ENCODE measurements at places on chromosomes 2 and 18.

- no peak for DNase-seq
Observed at GRCh38 chr2:54206596-54206995, 49.4 kb downstream of the TSPYL6 start.

- no peak for DNase-seq
Observed at GRCh38 chr2:222504719-222505118, 80.4 kb downstream of the SGPP2 start.

- DNase-seq = no peak
Observed at GRCh38 chr18:43648002-43648401, 370.7 kb upstream of the SYT4 start.

DNA sequence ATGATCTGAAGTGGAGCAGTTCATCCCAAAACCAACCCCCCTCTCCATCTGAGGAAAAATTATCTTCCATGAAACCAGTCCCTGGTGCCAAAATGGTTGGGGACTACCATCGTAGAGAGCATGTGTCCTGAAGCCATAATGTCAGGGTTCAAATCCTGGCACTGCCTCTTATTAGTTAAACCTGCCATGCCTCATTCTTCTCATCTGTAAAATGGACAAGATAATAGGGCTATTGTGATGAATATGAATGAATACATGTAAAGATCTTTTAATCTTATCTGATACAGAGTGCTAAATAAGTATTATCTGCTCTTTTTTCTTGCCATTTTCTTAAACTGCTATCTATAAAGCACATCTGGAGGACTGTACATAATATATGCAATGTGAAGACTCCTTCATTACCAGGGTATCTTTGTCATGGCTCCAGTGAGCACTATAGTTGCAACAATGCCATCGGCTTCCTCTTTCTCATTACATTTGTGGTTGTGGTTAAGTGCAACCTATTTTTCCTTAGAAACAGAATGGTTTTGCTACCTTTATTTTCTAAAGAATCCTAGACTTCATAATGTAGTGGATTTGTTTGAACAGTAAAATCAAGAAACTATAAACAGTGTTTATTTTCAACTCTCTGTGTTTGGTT, 27.0 kb downstream of the MFSD6 start:
- no peak for DNase-seq

DNA sequence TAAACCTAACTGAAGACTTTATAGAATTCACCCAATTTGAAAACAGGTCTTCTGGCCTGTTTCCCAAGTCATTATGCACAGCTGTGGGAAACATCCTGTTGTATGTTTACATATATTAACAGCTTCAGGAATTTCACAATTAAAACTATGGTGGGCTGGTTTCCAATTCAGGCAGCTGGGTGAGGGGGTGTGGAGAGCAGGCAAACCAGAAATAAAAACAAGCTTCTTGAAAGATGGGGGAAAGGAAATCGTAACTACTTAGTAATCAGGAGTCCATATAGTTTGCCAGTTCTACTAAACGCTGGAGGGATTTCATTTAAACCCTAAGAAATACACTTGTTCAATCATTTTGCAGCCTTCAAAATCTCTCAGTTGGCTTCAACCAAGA, 22.8 kb downstream of the ATP8B1 start:
- DNase-seq = peak; percentile 69

- no peak for DNase-seq
Observed at GRCh38 chr18:41767960-41768359, 187.1 kb upstream of the PIK3C3 start.

DNA sequence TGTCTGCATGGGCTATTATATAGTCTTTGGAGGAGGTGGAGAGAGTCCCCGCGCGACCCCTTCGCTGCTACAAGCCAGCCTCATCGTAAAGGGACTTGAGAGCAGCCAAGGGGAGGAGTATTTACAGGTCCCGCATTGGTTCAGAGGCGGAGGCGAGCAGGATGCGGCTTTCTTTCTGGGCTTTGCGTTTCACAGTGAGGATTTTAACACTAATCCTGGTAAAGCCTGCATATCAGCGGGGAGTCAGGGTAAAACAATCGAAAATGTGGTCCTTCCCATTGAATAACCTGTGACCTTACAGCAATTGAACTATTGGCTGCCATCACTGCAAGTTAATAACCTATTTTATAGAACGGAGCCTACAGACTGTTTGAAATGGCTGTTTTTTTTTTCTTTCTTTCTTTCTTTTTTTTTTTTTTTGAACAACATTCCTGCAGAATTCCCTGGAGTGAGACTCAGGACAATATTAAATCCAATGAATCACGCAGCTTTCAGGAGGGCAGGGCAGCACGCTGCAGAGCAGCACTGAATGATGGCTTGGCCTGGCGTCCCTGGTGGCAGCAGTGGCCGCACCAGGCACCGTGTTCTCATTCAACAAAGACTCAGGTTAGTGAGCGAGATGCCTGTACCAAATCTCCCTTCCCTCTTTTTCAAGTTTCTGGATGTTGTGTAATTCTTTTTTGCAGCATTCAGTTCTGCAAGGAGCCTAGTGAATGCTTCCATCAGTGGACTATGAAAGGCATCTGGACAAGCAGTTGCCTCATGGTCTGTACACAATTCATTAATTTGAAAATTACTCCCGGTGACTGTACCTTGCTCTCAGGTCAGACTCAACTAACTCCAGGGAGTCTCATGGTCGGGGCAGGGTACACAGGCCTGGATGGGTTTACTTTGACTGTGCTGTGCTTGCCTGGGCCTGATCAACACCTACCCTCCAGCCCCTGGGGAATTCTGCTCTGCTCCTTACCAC, 19.8 kb downstream of the SMIM21 start:
- no peak for DNase-seq

GRCh38 chr2:69770193-69770702, 28.3 kb downstream of the ANXA4 start:
- no peak for DNase-seq

GRCh38 chr18:69109686-69110085, 291.0 kb upstream of the DOK6 start:
- no peak for DNase-seq

DNA sequence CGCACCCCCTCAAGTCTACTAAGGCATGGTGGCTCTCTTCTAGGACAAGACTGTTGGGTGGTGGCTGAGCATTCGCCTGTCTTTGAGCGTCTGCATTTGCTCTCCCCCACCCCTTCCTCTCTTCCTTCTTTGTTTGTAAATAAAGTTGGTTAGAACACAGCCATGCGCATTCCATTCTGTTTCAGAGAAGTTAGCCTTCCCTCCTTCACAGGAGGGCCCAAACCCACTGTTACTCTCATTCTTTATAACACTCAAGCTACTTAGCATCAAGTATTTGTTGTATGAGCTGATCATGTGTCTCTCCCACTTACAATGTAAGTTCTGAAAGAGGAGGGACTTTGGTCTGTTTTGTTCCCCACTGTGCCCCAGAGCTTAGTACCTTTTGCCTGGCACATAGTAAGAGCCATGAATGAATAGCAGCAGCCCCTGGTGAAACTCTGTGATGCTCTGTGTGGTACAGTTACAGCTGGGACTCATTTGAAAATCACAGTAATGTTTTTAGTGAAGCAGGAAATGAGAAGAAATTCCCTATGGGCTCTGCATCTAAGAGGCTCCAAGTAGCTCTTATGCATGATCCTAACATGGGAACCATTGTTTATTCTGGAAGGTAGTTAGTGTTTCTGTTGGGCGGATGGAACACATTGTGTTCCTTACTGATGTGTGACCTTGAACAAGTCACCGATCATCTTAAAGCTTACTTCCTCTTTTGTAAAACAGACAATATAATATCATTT, 7.7 kb downstream of the MGAT5 start:
- DNase-seq = no peak

- DNase-seq = no peak
Observed at GRCh38 chr2:85893428-85894258, 4.9 kb upstream of the ST3GAL5 start.

Measured in DMS 273 treated with DMSO at 0.1 percent for 48 hours (cell line).